ENCODE measurements at places on chromosomes 1 and 21. TPM values are rescaled to one million over a fixed set of nuclear protein-coding genes. Genes with fewer than 3 reads are reported as not detected.
A peak's percentile ranks its signal among the peaks of the same experiment; 100 is the strongest.

DNA sequence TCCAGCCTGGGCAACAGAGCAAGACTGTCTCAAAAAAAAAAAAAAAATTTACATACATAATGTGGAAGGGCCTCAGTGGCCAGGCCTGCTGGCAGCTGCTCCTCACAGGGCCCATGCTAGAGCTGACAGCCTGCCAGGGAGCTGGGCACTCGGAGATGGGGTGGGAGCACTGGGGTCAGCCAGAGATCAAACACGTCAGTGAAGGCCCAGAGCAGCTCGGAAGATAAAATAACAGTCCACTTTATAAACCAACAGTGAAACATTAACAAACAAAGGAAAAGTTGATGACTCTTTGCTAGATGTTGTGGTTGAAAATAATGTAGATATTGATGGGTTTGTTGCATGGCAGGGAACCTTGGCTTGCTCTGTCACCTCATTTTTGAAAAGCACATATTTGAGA is 42.7 kb downstream of the ATP5PF start:
- no peak for DNase-seq
- no peaks in the 10 kb centered on the region for H3K36me3 ChIP-seq
- no peak overlapping the region for H3K4me3 ChIP-seq
- H3K27ac ChIP-seq = no peak overlapping the region

DNA sequence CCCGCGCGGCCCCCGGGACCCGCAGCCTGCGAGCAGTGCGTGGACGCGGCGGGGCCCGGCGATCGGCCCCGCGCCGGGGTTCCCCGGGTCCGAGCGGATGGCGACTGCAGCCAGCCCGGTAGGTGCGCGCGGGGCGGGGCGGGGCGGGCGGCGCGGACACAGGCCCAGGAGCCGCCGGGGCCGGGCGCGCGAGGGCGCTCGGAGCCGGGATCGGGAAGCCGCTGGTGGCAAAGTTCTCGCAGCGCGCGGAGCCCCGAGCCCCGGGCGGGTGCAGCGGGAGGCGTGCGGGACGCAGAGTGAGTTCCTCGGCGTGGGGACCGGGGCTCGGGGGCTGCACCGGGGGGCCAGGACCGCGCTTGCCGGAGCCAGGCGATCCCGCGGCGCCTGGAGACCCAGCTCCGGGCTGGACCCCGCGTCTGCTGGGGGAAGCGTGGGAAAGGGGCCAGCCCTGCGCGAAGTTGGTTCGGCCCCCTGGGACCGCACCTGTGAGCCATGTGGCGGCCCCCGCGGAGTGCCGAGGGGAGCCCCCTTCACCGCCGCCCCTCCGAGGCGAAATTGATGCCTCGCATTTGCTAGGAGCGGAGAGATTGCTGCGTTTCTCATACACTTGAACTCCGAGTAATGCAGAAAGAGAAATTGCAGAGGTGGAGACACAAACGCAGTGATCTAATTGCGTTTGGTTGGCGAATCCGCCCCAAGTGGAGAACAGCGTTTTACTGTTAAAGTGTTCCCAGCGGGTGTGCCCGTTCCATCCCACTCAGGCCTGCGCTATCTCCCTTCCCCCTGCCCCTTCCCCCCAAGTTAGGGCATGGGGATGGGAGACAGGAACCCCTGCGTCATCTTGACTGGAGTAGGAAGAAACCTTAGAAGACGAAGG is 228.9 kb upstream of the TMEM51 start:
- peak; percentile 72 for DNase-seq
- H3K36me3 ChIP-seq = no peaks in the 10 kb centered on the region
- H3K4me1 ChIP-seq = peaks cover 11% of the 10 kb centered on the region
- peak overlapping the region; percentile 39 for H3K27ac ChIP-seq
- H3K4me3 ChIP-seq = peak overlapping the region; percentile 25

SLC44A5 gene
- total RNA-seq = 3.6 TPM

ATXN7L2 gene
- 2.6 TPM for total RNA-seq

DNA sequence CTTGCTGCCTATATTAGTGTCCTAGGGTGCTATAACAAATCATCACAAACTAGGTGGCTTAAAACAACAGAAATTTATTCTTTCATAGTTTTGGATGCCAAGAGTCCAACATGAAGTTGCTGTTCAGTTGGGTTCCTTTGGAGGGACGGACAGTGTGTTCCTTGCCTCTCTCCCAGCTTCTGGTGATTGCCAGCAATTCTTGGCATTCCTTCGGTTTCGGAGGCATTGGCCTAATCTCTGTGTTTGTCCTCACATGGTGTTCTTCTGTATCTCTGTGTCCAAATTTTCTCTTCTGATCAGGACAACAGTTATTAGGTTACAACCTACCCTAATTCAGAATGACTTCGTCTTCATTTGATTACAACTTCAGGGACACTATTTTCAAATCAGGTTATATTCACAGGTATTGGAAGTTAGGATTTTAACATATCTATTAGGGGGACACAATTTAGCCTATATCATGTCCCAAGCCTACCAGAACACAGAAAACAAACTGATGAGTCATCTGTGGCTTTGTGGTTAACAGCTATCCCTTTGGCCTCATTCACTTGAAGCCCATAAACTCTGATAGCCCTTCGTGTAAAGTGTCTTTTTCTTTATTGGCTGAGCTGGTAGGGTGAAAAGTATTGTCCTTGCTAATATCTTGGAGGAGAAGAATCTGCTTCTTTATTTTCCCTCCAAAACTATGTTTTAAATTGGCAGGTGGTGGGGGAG is 83.2 kb upstream of the PAPPA2 start:
- H3K4me1 ChIP-seq = no peaks in the 10 kb centered on the region
- H3K27ac ChIP-seq = no peak overlapping the region
- no peak for DNase-seq
